Foreskin melanocyte (primary cell): ENCODE measurements at places on chromosomes 4 and X.

DNA sequence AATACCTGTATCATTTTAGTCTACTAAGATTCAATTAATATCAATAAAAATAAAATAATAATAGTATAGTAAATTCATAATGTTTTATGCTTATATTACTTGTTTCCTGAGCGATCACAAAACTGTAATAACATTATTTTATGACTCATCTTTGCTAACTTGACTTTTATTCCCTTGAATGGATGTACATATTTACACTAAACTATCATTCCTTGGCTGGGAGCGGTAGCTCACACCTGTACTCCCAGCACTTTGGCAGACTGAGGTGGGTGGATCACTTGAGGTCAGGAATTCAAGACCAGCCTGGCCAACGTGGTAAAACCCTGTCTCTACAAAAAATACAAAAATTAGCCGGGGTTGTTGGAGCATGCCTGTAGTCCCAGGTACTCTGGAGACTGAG, 104.0 kb upstream of the SLC34A2 start:
- no peak for DNase-seq

DNA sequence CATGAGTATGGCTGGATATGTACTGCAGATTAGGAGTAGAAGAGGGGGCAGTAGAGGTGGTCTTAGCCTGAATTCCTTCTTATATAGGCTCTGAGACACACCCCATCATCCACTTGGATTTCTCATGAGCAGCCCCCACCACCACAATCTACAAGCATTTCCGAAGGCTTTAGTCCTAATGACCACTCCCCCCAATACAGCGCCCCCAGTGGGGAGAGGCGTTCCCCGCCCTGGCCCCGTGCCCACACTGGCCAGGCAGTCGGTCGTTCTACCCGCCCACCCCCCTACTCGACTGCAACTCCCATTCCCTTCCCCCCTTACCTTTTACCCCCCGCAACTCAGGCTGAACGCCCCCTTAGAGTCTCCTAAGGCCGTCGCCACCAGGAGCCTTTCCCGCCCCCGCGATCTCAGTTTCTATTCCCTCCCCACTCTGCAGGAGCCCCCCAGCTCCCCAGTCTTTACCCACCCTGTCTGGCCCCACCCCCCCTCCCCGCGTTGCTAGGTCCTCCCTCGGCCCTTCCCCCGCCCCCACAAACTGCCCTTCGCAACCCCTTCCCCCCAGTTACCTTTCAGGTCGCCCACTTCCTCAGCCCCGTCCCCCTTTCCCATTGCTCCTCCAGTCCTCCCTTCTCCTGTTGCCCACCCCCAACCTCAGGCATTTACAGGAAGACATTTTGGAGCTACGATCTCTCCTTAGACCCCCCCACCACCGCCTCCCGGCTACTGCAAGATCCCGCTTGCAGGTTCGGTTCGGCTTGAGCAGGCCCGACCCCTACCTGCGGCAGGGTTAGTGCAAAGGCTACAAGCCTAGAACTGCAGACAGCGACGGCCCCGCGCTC, 468 bp downstream of the ZMYM3 start:
- peak; percentile 6 for DNase-seq

- DNase-seq = no peak
These were observed 17.6 kb downstream of the CD99 start for GRCh38 chrX:2708592-2709188.

- DNase-seq = no peak
These were observed 269.2 kb downstream of the EPHA5 start for GRCh38 chr4:65401083-65401482.

DNA sequence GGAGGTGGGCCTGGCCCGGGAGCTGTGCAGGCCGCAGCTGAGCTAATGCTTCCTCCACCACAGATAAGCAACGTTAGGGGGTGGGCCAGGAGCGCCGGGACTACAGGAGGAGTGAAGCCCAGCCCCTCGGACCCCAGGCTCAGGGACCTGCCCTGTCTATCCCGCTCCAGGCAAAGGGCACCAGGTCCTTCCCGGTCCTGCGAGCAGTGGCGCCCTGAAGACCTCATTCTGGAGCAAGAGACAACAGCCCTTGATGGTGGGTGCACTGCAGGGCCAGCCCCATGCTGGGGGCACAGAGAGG, 730 bp upstream of the TREX2 start:
- DNase-seq = no peak

DNA sequence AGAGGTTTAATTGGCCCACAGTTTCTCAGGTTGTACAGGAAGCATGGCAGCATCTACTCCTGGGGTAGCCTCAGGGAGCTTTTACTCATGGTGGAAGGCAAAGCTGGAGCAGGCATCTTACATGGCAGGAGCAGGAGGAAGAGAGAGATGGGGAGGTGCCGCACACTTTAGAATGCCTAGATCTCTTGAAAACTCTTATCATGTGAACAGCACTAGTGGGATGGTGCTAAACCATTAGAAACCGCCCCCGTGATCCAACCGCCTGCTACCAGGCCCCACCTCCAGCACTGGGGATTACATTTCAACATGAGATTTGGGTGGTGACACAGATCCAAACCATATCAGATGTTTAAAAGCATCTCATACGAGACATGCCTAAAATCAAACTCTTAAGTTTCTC, 41.6 kb upstream of the SCOC start:
- DNase-seq = no peak

DNA sequence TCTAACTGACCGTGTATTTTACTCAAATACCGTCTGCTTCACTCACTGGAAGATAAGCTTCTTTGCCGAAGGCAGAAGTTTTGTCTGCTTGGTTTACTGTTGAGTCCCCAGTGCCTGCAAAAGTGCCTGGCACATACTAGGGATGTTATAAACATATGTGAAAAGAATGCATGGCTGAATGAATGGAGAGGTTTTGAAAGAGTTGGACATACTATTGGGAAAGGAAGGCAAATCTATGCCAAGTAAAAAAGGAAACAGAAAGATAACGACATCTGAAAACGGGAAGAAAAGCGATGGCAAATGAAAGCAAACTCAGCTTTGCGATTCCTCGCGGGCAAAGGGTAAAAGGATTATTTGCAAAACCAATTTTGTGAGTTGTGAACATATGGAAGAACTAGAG, 21.7 kb downstream of the ADGRG2 start:
- no peak for DNase-seq

DNA sequence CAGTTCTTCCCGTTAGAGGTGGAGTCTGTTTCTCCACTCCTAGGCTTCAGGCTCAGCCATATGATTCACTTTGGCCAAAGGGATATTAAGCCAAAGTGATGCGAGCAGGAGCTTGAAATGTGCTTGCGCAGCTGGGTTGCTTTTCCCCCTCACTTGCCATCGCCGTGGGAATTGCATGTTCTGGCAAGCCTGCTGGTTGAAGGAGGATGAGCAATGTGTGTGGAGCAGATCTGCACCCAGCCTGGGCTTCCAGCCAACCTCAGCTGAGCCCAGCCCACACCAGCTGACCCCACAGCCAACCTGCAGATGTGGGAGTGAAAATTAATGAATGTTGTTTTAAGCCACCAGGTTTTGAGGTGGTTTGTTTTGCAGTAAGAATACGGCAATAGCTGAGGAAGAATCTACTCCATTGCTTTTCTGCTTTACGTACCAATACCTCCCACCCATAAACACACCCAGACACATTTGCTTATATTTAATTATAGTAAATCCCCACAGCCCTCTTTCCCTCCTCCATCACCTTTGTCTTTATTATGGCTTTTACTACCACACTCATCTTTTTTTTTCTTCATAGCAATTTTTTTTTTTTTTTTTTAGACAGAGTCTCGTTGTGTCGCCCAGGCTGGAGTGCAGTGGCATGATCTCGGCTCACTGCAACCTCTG, 132.8 kb upstream of the FUNDC1 start:
- no peak for DNase-seq
